ENCODE measurements at places on chromosomes 4 and X. TPM values are rescaled to one million over a fixed set of nuclear protein-coding genes. Genes with fewer than 3 reads are reported as not detected.

GRCh38 chr4:46993075-46994006 is at the start of gene GABRA4:
Gene GABRA4 (minus strand): TSS chr4:46993581. CDS start chr4:46993424, 157 bp downstream.
- no peak for DNase-seq

Gene NCAPG
- 2.9 TPM for total RNA-seq

GRCh38 chr4:153781717-153782416 is 7.0 kb downstream of the SFRP2 start:
- no peak for DNase-seq

DNA sequence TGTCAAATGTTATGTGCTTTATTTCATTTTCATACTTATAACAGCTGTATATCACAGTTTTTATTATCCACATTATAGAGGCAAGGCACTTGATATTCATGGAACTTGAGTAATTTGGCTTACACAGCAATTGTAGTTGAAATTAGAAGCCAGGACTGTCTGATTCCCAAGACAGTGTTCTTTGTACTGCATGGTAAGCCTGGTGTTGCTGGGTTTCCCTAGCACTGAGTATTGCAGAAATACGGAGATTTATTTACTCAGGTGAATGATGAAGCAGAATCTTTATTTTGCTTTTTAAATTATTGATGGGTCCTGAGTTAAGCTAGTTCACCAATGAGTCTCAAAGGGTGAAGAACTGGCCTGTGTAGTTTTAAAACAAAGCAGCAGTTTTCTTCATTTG is 70.0 kb downstream of the UGT8 start:
- no peak for DNase-seq

Gene SERPINA7
- not detected for total RNA-seq

Gene PLXNB3
- total RNA-seq: 50.7 TPM

Gene REELD1
- total RNA-seq: not detected

Gene XKRX
- total RNA-seq: 0.24 TPM

DNA sequence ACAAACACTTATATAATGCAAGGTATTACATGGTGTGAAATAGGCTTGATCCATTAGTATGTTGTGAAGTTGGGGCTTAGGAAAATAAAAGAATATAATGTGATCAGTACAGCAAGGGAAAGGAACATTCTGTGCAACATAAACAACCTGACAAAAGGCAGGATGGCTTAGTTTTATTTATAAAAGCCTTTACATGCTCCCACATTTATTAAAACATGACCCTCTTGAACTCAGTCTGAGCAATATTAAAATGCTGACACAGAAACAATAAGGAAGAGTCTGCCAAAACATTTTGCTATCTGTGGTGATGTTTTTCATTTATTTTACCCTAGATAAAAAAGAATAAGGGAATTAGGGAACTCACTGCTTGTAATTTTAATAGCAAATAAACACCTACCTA is 519.7 kb downstream of the PCDH7 start:
- no peak for DNase-seq

Gene DAPP1
- total RNA-seq: 1.8 TPM

DNA sequence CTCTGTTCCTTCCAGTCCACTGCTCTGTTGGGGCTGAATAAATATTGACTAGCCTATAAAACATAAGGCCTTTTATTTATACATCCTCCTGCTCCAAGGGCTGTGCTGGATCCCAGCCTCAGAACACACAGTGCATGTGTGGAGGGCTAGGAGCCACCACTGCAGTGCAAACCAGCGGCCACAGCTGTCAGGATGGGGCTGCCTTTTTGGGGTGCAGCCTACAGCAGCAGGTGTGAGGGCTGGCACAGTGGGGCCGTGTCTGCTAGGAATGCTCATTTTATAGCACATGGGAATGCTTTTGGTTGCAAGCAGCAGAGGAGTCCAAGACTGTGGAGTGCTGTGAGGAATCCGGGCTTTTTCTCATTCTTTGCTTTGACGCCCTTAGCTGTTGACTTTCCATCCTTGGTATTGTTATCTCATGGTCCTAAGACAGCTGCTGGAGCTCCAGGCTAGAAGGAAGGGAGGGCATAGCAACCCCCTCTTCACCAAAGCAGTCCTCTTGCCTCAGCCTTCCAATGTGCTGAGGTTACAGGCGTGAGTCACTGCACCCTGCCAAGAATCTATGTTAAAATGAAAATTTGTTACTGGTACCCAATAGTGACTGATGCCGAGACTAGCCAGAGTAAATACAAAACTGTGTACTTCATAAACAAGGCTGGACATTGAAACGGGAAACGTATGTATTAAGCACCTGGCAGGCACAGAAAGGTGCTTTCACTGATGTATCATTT is 334.3 kb upstream of the GATB start:
- no peak for DNase-seq

- DNase-seq: no peak
Observed at GRCh38 chrX:30627818-30628652, 25.2 kb upstream of the GK start.

Gene LGI2
- total RNA-seq: 6.8 TPM

DNA sequence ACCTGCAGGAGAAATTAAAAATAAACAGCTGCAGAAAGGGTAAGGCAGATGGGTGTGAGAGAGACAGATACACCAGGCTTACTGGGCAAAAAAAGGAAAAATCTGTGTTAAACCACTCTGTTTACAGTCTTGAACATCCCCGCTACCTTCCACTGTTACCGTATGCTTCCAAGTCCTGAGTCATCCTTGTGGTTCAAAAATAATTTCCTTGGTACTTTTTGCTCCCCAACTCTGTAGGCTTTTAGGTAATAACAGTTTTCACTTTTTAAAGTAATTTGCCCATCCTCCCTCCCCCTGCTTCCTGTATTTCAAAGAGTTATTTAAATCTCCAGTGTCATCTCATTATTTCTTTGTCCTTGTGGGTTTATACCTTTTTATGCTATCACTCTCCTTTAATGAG is 210.1 kb upstream of the FAT4 start:
- no peak for DNase-seq

Gene VEGFD
- not detected for total RNA-seq

DNA sequence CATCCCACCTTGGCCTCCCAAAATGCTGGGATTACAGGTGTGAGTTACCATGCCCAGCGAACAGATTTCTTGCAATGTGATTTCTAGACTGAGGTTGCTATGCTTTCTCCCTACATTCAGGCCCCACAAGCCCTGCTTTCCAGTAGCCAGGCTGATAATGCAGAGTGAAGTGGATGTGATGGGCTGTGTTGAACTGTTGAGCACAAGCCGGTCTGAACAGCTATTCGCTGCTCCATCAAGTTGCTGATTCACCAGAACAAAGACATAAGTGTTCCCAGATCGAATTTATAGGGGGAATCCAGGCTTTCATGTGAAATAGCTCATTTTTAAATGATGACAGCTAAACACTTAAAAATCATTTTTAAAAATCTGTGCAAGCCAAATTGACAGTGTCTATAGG is 8.0 kb downstream of the NIPAL1 start:
- no peak for DNase-seq

DNA sequence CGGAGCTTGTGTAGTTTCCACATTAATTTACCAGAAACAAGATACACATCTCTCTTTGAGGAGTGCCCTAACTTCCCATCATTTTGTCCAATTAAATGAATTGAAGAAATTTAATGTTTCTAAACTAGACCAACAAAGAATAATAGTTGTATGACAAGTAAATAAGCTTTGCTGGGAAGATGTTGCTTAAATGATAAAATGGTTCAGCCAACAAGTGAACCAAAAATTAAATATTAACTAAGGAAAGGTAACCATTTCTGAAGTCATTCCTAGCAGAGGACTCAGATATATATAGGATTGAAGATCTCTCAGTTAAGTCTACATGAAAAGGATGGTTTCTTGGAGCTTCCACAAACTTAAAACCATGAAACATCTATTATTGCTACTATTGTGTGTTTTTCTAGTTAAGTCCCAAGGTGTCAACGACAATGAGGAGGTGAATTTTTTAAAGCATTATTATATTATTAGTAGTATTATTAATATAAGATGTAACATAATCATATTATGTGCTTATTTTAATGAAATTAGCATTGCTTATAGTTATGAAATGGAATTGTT is at the start of gene FGB:
FGB (plus strand) TSS at position 315 of the 558 bp plus-strand sequence; CDS start at position 323, 8 bp downstream.
- no peak for DNase-seq

- no peak for DNase-seq
Observed at GRCh38 chr4:55444827-55445226, 49.1 kb downstream of the TMEM165 start.

DNA sequence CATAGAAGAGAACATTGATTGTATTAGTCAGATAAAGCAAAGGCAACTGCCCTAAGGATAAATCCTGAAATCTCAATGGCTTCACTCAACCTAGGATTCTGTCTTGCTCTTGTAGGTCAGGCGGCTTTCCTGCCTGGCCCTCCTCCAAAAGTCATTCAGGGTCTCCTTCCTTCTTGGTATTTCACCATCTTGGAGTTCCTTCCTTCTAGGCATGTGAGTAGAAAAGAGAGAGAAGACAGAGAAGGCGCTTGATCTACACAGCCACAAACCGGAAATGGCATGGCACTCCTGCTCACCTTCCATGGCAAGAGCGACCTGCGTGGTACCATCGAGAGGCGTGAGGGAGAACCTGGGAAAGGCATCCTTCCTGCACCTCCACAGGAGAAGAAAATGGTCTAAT is 45.3 kb upstream of the HELT start:
- no peak for DNase-seq

DNA sequence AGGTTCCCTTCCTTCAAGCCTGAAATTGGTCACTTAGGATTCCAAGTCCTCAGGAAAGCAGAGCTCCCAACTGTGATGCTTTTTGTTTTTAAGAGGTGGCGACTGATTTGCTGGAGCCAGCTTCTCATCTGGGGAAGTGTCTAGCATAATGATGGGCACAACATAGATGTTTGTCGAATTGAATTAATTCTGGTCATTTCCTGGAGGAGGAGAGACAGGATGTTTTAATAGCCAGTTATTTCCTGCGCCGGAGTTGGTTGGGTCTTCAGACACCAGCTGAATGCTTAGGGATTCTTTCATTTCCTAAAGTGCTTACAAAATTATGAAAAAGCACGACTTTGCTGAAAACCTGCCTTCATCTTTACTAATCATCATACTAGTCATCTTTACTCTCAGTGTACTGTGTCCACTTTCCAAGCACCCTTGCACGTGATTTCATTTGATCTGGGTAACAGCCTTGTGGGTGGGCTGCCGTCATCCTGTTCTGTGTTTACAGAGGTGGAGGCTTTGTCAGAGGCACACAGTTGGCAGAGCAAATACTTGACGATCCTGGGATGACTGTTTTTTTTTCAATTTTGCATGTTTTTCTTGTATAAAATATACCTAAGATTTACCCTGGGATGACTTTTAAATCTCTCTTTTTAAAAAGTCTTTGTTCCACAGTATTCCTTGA is 49.5 kb downstream of the RGS12 start:
- DNase-seq: no peak

DNA sequence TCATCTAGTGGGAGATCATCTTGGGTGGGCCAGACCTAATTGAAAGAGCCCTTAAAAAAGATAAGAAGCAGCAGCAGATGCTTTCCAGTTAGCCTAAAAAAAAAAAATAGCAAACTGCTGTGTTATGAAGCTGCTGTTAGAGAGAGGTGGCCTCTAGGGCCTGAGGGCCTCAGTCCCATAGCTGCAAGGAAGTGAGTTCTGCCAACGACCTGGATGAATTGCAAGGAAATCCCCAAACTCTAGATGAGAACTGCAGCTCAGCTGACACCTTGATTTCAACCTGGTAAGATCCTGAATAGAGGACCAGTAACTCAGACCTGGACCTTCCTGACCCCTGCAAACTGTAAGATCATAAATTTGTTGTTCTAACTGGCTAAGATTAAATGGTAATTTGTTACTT is 275.2 kb downstream of the TENM3 start:
- DNase-seq: no peak

Gene DMRTC1
- total RNA-seq: 1.4 TPM

- no peak for DNase-seq
Observed at GRCh38 chrX:29948653-29949052, 266.7 kb upstream of the MAGEB2 start.

DNA sequence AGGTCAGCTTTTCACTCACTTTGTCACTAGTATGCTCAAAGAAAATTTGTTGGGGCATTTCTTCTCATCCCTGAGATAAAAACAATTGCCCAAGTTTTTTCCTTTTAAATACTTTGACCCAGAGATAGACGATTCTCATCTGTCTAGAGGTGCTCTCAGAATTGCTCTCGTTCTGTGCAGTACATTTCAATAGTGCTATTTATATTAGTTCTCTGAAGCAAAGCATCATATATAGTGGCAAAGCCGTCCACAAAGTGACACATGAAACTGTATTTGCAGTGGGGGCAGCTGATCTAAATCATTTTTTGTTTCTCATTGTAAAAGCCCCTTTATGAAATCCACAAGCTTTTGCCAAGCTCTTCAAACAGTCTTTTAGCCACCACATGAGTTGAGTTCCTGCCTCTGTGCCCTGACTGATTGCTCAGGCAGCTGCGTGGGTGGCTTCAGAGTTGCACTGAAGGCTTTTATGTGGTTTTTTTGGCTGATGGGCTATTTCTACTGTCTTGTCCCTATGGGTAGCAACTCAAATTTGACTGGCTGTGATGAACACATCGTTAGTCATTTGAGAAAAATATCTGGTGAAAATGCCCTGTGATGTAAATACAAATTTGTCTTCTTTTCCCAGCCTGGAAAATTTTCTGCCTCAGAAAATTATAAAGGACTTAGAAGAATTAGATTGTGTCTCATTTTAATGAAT is 119.1 kb upstream of the OTUD4 start:
- no peak for DNase-seq

Gene KCNIP4
- not detected for total RNA-seq

DNA sequence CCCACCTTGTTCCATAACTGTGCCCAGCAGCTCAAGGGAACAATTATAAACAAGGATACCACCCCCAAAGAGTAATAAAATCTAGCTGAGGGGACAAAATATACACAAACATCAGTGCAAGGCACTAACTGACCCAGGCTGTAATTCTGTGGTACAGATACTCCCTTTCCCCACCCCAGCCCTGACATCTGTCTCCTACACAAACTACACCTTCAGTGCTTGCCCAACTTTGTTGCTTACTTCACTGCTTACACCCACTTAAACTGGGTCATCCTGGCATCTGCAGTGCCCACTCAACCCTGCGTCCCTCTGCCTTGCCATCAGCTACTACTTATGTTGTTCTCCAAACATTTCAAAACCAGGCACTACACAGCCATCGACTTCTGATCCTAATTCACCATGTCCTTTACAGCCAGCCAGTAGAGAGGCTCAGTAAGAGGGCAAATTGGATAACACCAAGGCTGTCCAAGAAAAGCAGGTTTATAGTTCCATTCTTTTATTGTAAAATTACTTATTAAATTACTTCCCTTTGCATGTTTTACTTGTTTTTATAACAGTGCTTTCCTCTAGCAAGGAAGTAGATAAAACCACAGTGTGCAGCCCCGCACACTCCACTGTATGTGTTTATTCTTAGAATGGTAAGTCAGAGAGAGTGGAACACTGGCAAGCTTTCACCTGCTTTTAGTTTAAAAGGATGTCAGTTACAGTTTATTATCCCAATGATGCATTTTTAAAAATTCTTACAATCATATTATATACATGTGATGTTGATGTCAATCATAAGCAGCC is 149.6 kb downstream of the INPP4B start:
- DNase-seq: no peak

DNA sequence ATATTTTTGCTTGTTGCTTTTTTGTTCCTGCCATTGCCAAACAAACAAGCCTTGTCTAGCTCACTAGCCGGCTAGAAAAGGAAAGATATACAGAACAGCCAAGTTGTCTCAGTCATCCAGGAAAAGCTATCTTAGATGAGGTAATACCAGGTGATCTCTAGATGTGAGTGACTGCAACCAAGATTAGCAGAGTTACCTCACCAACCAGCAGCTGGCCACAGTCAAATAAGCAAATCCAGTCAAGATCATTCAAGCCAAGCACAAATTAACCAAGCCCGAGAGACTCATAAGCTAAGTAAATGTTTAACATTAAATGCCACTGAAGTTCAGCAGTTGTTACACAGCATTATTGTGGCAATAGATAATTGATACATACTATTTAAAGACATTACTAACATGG is 108.6 kb downstream of the CENPC start:
- DNase-seq: no peak
